Eye (tissue), 1 donor: ENCODE measurements at places on chromosomes 6 and 20.
A peak's percentile ranks its signal among the peaks of the same experiment; 100 is the strongest.

- DNase-seq: no peak
These were observed 1.0 kb downstream of the NUDT3 start for GRCh38 chr6:34391473-34391785.

- no peak for DNase-seq
These were observed 35.9 kb upstream of the C20orf144 start for GRCh38 chr20:33626190-33626589.

DNA sequence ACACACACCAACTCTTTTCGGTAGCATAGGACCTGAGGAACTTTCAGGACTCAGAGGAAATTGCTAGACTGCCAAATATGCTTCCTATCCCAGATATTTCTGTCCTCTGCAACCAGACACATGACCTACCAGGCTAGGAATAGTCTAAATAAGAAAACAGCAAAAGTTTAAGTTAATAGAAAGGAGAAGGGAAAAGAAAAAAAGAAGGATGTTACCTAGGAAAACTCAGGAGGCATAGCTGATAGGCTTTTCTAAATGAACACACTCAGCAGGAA, 74.6 kb downstream of the MAP3K5 start:
- no peak for DNase-seq

DNA sequence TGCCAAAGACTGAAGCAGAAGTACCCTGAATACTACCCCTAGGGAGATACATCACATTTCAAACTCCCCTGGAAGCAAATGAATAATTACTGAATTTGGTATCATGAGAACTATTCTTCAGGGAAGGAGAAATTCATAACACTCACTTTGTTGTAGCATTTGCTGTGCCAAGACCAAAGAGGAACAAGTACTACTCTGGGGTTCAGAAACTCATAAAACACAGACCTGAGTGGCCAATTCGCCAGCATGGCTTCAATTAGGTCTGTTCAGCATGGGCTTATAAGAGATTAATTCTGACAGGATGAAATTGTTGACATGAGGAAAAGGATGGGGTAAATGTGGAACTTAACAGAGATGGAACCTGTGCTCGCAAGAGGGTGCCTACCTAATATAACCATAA, 6.5 kb downstream of the ELOVL5 start:
- DNase-seq: no peak

DNA sequence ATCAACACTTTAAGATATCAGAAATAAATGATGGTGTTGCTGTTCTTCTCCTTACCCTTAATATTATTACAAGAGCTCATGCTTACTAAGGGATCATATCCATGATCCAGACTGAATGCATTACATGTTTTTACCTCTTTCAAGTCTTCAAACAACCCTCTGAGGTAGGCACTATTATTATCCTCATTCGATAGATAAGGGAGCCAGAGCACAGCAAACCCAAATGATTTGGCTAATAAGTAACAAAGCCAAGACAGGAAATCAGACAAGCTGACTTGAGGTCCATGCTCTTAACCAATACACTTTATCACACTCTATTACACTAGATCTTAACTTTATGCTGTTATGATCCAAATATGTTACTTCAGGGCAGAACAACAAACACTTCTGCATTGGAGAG, 145.9 kb downstream of the RALGAPA2 start:
- no peak for DNase-seq

DNA sequence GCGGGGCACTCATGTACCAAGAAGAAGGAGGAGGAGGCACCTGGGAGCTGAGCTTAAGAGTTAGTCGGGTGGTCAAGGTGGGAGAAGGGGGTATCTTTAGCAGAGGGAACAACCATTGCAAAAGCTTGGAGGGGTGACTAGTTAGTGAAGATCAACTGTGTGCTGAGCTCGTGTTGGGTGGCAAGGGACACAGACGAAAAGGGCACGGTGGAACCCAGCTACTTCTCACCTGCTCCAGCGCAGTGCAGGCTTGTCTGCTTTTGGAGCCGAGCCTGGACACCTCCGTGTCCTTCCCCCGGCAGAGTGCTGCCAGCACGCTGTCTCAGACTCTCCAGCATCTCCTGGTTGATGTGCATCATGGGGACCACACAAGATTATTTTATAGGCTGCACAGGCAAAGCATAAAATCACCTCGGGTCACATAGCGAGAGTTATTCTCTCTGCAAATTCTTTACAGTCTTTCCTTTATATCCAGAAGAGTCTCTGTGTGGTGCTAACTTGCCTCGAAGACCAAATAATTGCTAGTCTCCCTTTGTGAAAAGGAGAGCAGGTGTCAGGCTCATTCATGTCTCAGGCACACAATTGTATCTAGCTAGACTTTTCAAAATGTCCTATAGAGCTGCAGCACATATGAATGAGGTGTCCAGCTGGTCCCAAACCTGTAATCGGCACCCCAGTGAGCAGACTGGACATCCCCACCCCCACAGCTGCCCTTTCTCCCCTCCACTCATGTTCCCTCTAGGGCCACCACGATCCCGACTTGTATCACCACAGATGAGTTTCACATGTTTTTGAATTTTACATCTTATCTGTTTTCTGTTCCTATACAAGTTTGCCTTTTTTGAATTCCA, 123.4 kb downstream of the CEBPB start:
- no peak for DNase-seq

- no peak for DNase-seq
These were observed 37.2 kb downstream of the DAAM2 start for GRCh38 chr6:39829331-39829730.

- DNase-seq: no peak
These were observed 190.0 kb downstream of the UNC5CL start for GRCh38 chr6:40848868-40849514.

DNA sequence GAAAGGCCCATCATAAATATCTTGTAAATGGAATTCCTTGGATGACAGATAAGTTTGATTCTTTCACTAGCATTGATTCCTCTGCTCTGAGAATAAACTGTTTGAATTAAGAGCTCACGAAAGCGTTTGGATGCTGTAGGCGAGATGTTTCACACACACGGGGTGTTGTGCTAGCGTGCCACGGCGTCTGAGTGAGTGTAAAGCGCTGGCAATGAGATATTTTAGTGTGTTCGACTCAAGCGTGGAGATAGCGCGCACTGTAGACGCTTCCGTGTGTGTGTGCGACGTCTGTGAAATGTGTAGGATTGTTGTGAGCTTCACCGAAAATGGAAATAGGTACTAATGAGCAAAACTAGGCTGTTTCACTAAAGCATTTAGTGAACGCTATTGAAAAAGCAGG, 29.4 kb upstream of the ADRM1 start:
- no peak for DNase-seq

DNA sequence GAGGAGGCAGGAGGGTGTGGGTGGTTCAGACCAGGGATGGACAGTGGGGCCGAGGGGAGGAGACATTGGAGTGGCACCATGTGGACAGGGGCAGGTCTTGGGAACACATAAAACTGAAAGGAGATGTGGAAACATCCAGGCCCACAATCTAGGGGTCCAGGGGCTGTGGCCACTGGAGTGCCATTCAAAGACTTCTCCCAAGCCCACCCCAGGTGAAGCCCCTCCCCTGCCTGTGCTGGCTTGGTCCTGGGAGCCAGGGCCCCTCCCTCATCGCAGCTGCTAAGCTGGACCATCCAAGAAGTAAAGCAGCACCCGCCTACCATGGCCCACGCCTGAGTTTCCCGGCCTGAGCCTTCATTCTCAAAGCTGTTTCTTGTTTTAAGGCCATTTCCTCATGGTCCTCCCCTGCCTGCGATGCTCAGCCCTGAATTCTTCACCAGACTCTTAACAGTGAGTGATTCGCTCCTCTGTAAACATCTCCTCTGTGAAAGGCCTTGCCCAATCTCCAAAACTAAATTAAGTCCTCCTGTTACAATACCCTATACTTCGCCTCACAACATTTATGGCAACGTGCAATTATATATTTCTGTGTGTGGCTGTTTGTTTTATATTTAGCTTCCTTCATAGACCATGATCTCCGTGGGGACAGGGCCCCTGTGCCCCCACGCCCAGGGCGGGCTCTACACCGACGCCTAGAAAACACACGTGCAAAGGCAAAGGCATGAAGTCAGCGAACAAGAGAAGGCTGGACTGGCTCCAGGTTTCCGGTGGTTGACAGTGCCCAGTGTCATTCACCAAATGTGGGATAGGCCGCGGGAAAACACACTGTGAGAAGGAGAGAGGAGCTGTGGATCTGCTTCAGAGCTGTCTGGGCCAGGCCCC, 267.8 kb downstream of the ERMARD start:
- DNase-seq: peak; percentile 27

DNA sequence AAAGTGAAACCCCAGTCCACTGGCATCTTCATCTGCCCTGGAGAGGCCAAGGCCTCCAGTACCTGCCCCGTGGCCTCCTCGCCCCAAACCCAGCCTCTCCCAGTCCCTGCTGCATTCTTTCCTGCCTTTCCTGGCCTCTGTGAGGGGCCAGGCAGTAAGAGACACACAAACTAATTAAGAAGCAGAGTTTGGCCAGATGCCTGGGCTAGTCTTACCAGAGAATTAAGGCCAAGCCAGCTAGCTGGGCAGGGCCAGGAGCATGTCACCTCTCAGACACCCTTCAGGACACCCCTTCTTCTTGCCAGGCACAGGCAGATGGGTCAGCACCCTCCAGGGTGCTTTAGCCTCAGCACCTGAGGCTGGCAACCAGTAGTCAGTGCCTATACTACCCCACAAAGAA, 2.4 kb downstream of the MDGA1 start:
- no peak for DNase-seq

DNA sequence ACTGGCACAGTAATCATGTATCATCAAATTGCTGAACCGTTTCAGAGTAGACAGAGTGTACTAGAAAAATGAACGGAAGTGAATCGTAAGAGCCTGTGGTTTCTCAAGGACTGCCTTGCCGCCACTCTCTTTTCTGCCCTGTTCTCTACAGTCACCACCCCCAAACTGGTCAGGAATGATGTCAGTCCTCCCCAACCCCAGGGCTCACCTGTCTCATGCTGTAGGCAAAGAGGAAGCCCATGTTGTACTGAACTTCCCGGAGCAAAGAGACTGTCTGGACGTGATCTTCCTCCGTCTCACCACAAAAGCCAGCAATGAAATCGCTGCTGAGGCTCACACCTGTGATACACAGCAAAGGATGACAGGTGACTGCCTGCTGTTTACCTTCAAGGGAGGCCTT, 31.0 kb downstream of the CDK5RAP1 start:
- no peak for DNase-seq

GRCh38 chr6:123529843-123530242, 106.9 kb downstream of the TRDN start:
- DNase-seq: peak; percentile 36

DNA sequence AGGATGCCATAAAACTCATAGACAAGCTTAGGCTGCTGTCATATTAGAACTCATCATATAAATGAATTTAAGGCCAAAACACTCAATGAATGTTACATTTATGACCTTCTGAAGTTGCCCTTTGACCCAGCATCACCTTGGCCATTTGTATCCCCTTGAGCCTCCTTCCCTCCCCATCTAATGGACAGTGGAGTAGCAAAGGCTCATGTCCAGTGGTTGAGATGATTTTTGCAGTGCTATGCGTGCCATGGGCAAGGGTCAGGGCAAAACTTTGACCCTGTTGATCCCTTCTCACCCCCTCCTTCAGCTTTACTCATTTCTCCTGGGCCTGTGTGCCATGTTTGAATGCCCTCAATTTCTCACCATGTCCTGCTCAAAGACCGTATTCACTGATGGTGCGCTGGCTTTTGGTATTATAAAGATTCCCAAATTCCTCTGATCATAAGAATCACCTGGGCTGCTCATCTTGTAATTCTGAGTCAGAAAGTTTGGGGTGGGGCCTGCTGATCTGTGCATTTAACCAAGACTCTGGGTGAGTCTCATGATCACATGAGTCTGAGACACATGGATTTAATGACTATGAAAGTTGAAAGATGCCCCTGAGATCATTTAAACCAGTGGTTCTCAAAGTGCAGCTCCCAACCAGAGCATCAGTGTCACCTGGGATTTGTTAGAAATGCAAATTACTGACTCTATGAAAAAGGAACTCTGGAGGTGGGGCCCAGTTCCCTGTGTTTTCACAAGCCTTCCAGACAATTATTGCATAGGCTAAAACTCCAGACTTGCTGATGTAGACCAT, 57.5 kb upstream of the IL20RA start:
- DNase-seq: no peak

DNA sequence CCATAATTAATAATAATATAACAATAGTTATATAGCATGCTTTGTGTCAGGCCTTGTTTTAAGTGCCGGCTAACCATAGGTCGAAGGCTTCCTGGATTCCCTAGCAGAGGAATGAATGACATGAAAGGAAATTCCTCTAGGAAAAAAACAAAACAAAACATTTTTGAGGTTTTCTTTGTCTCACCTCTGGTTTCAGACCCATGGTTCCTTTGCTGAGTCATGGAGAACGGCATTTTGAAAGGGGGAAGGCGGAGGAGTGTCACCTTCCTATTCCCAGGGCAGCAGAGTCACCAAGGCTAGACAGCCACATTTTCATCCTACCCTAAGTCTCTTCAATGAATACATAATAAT, 25.3 kb upstream of the CCND3 start:
- no peak for DNase-seq

DNA sequence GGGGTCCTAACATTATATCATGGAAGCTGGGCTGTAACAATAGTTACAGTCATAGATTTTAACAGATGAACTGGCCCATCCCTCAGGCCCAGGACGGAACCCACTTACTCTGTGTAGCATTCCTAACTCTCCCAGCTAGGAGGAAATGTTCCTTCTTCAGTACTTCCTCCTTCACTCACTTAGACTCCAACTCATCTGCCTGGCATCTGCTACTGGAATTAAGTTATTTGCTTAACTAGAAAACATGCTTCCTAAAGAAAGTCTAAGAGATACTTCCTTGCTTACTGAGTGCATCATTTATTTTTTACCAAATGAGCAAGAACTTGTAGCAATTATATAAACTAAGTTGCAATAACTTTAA, 20.5 kb downstream of the GCLC start:
- no peak for DNase-seq

DNA sequence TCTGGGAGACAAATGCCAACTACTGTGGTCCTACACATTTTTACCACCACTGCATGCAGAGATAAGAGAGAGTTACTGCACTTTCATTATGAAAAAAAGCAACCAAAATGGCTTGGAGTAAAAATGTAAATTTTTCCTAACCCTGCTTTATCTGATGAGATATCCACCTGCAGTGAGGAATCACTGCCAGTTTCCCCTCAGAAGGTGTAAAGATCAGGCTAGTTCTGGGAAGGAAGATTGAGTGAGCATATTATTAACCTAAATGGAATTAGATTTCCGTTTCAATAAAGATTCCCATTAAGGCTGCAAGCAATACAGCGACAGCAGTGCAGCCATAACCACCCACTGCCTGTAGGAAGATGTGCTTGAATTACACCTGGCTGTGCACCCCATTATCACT, 84.9 kb downstream of the QRSL1 start:
- DNase-seq: no peak

GRCh38 chr6:35552285-35552917, 39.7 kb upstream of the TULP1 start:
- no peak for DNase-seq
